NCI-H1417 (cell line): ENCODE measurements at places on chromosomes 4 and X.
A peak's percentile ranks its signal among the peaks of the same experiment; 100 is the strongest.

GRCh38 chr4:77375866-77376607, 219.0 kb downstream of the CCNG2 start:
- no peak for DNase-seq

GRCh38 chr4:119227690-119228089, 15.2 kb downstream of the USP53 start:
- no peak for DNase-seq

- no peak for DNase-seq
Observed at GRCh38 chr4:151197247-151197646, 79.7 kb upstream of the PRSS48 start.

- DNase-seq, result no peak
Observed at GRCh38 chrX:21958187-21958586, 17.7 kb downstream of the SMS start.

DNA sequence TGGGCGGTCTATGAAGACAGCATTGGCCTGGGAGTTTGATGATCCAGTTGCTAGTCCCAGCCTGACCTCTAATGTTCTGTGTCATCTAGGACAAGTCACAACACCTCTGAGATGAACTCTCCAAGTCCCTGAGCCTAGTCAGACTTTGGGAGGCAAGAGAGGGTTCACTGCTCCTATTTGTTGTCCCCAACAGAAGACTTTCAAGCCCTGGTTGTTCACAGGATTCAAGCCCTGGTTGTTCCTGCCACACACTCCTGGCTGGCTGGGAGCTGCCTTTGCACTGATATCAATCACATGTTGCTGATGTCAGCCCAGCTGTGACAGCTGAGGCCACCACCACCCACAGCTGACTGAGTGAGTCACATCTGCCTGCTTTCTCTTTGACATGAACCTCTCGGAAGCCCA, 253.2 kb upstream of the RASGEF1B start:
- peak; percentile 63 for DNase-seq

GRCh38 chr4:175215657-175216056, 297.5 kb downstream of the ADAM29 start:
- no peak for DNase-seq

- DNase-seq, result peak; percentile 40
Observed at GRCh38 chr4:41319553-41319952, 62.8 kb downstream of the UCHL1 start.
